ENCODE measurements at places on chromosomes 1 and 21. TPM values are rescaled to one million over a fixed set of nuclear protein-coding genes. Genes with fewer than 3 reads are reported as not detected.

The RNF186 gene
- total RNA-seq = not detected

The TMIGD3 gene
- total RNA-seq = not detected

The LORICRIN gene
- total RNA-seq = not detected

The TMEM82 gene
- not detected for total RNA-seq

The NHLH2 gene
- total RNA-seq = not detected

The DVL1 gene
- 119 TPM for total RNA-seq

GRCh38 chr1:206766251-206766856 is 4.2 kb upstream of the IL19 start:
- H3K27me3 ChIP-seq = no peaks in the 10 kb centered on the region
- H3K36me3 ChIP-seq = no peaks in the 10 kb centered on the region
- H3K4me3 ChIP-seq = no peak overlapping the region

GRCh38 chr1:2606881-2607621 is 20.5 kb downstream of the PRXL2B start:
- H3K36me3 ChIP-seq = no peaks in the 10 kb centered on the region
- H3K4me3 ChIP-seq = no peak overlapping the region
- no peak for DNase-seq
- no peak overlapping the region for H3K27ac ChIP-seq

DNA sequence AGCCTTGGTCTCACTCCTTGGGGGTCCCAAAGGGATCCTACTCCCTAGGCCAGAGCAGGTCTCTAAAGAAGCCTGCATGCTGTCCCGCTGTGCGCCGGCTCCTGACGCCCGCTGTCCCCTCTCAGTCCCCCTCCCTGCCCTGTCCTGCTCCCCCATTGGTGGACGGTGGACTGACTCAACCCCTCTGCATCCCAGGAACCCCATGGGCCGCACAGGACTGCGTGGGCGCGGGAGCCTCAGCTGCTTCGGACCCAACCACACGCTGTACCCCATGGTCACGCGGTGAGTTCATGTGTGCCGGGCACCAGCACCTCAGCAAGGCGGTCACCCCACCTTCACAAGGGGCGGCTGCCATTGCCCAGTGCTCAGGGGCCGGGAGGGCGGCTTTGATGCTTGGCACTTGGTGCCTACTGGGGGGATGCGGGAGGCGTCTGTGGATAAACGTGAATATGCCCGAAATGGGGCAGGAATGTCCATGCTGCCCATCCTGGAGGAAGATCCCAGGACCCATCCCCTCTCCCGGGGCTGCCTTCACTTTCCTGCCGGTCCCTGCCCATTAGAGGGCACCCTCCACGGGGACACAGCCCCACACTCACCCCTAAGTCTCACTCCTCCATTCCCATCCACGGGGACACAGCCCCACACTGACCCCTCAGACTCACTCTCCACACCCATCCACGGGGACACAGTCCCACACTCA is 20.2 kb upstream of the LRRC3 start:
- no peaks in the 10 kb centered on the region for H3K36me3 ChIP-seq
- H3K4me3 ChIP-seq = no peak overlapping the region
- peaks cover 3% of the 10 kb centered on the region for H3K27me3 ChIP-seq
- H3K4me1 ChIP-seq = no peaks in the 10 kb centered on the region
- no peak for DNase-seq

- DNase-seq = no peak
- H3K36me3 ChIP-seq = no peaks in the 10 kb centered on the region
- no peak overlapping the region for H3K27ac ChIP-seq
- H3K4me3 ChIP-seq = no peak overlapping the region
- H3K27me3 ChIP-seq = no peaks in the 10 kb centered on the region
Observed at GRCh38 chr21:32719085-32719484, 8.7 kb downstream of the SYNJ1 start.

DNA sequence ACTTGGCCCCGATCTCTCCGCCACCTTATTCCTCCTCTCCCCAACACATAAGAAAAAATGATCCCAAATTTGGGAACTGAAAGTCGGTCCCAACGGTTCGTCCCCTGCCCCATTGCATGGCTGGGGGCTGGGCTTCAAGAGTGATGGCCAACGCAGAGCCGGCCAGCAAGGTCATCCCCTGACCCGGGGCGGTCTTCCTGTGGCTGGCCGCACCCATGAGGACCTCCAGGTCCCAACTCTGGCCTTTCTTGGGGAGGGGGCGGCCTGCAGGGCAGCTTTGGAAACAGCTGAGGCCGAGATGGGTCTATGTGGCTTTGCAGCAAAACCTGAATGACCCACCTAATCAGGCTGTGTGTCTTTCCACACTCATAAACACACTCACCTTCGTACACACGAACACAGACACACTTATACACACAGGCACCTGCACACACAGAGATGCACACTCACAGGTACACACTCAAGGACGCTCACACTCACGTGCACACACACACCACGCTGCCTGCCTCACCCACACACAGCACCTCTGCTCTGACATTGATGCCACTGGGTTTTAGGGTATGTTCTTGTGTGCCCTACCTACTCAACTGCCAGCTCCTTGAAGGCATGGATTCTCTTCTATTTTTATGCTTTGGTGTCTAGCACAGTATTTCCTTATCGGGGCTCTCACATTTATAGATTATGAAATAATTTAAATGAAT is 562 bp downstream of the DYNLT5 start:
- peaks cover 14% of the 10 kb centered on the region for H3K4me1 ChIP-seq
- H3K36me3 ChIP-seq = no peaks in the 10 kb centered on the region
- DNase-seq = no peak
- no peak overlapping the region for H3K27ac ChIP-seq
- peak overlapping the region; percentile 76 for H3K4me3 ChIP-seq

- no peaks in the 10 kb centered on the region for H3K27me3 ChIP-seq
- peaks cover 13% of the 10 kb centered on the region for H3K4me1 ChIP-seq
- H3K27ac ChIP-seq = peak within 1 kb of the TSS; percentile 77
- H3K4me3 ChIP-seq = peak within 1 kb of the TSS; percentile 100
Observed at GRCh38 chr1:201468844-201469644, at the start of gene PHLDA3. TSS of gene PHLDA3 (minus strand) at chr1:201469188. CDS start at chr1:201468786, 402 bp downstream.

- H3K4me3 ChIP-seq = no peak overlapping the region
- no peaks in the 10 kb centered on the region for H3K36me3 ChIP-seq
- DNase-seq = no peak
- no peak overlapping the region for H3K27ac ChIP-seq
- peaks cover 7% of the 10 kb centered on the region for H3K4me1 ChIP-seq
Observed at GRCh38 chr1:204093781-204094180, 20.9 kb downstream of the SOX13 start.

DNA sequence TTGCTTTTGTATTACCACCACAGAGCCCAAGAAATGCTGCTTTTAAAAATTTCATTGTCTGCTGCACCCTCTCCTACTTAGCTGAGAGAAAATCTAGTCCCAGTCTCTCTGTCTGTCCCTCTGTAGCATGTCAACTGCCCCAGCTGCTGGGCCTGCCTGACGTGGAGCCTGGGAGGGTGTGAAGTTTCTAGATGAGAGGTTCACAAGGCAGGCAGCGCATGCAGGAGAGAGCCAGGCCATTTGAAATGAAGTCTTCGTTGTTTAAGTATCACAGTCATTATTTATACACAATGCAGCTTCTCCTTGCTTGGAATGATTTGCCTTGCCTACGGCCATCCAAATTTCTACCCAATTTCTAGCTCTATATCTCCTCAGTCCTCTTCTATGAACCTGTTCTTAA is 306.8 kb upstream of the PLXNA2 start:
- no peaks in the 10 kb centered on the region for H3K36me3 ChIP-seq
- H3K4me1 ChIP-seq = no peaks in the 10 kb centered on the region
- no peaks in the 10 kb centered on the region for H3K27me3 ChIP-seq
- H3K4me3 ChIP-seq = no peak overlapping the region
- H3K27ac ChIP-seq = no peak overlapping the region

DNA sequence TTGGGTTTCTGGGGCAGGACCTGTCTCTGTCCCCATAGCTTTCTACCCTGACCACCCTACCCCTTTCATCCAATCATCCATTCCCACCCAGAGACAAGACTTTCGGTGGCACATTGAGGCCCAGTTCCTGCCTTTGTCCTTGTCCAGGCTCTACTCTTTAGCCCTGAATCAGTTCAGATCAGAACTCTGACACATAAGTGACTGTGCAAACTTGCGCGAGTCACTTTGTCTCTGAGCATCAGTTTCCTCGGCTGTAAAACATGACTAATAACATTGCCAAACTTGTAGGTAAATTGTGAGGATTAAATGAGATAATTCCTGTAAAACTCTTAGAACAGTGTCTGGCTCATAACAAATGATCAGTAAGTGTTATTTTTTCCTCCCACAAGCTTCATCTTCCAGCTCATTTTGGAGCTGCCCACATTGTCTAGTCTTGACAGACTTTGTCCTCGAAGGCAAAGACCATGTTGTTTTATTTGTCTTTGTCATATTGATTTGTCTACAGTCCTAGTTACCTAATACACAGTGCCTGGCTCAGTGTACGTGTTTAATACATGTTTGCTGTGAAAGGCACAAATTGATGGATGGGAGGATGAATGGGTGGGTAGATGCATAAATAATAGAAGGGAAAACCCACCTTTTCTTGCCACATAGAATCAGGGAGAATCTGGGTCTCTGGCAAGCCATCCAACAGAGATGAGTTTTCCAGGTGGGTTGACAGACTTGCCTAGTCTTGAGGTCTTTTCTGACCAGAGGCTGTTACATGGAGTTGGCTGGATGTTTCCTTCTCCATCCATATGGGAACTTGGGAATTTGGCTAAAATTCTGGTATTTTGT is 262.9 kb downstream of the OMA1 start:
- no peaks in the 10 kb centered on the region for H3K36me3 ChIP-seq
- no peaks in the 10 kb centered on the region for H3K27me3 ChIP-seq
- H3K27ac ChIP-seq = no peak overlapping the region
- no peaks in the 10 kb centered on the region for H3K4me1 ChIP-seq

GRCh38 chr1:66945316-66945715 is 20.5 kb downstream of the MIER1 start:
- H3K4me1 ChIP-seq = peaks cover 35% of the 10 kb centered on the region
- peak overlapping the region; percentile 87 for H3K27ac ChIP-seq
- H3K4me3 ChIP-seq = no peak overlapping the region
- DNase-seq = peak; percentile 37
- H3K27me3 ChIP-seq = no peaks in the 10 kb centered on the region

DNA sequence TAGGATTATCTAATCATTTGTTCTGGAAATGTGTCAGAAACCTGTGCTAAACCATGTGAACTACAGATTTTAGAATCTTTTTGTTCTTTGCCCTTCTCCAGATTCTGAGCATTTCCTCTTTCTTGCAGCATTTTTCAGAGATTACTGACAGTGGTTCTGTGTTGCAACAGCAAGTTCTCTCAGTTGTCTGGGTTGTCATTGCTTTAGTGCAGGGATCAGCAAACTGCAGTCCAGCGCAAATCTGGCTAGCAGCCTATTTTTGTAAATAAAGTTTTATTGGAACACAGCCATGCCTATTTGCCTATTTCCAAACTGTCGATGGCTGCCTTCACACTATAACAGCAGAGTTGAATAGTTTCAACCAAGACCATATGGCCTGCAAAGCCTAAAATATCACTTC is 66.3 kb upstream of the LRRC8D start:
- H3K27me3 ChIP-seq = no peaks in the 10 kb centered on the region
- no peak overlapping the region for H3K4me3 ChIP-seq
- no peaks in the 10 kb centered on the region for H3K36me3 ChIP-seq

DNA sequence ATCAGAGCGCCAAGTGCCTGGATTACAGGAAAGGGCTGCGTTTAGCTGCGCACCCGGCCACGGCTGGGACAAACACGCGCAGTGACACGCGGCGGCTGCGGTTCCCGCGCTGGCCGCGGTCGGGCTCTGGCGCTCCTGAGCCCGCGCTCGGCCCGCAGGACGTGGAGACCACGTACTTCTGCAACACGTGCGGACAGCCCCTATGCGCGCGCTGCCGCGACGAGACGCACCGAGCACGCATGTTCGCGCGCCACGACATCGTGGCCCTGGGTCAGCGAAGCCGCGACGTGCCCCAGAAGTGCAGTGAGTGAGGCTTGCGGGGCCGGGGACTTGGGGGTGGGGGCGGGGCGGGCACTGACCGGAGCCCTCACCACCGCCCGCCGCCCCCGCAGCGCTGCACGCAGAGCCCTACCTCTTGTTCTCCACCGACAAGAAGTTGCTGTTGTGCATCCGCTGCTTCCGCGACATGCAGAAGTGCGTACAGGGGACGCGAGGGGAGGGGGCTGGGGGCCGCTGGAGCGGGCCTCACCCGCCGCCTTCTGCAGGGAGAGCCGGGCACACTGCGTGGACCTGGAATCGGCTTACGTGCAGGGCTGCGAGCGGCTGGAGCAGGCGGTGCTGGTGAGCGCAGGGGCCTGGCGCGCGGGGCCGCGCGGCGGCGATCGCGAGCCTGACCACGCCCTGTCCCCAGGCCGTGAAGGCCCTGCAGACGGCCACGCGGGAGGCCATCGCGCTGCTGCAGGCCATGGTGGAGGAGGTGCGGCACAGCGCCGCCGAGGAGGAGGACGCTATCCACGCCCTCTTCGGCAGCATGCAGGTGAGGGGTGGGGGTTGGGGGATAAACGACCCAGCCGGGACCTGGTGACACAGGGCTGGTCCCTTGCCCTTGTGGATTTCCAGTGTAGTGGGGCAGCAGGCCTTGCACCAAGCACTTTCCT is 3.1 kb downstream of the RNF207 start:
- no peak overlapping the region for H3K27ac ChIP-seq
- H3K36me3 ChIP-seq = no peaks in the 10 kb centered on the region
- peak; percentile 83 for DNase-seq
- no peaks in the 10 kb centered on the region for H3K27me3 ChIP-seq
- H3K4me3 ChIP-seq = peak overlapping the region; percentile 59

DNA sequence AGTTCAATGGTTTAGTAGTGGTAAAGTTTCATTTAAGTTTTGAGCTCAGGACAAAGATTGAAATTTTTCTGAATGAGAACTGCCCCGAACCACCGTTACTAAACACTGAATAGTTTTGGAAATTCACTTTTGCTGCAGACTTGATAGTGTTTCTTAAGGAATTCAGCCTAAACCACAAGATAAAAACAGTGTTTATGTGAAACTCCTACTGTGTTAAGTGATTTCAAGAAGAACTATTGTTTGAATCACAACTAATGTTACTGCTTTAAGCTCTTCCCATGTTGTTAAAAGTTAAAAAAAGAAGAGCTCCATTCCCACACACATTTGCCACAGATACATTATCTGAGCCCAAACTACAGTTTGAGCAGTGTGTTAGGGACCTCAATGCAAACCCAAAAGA is 159.2 kb downstream of the DYRK1A start:
- H3K27ac ChIP-seq = no peak overlapping the region
- no peak overlapping the region for H3K4me3 ChIP-seq
- no peaks in the 10 kb centered on the region for H3K36me3 ChIP-seq
- no peaks in the 10 kb centered on the region for H3K4me1 ChIP-seq

DNA sequence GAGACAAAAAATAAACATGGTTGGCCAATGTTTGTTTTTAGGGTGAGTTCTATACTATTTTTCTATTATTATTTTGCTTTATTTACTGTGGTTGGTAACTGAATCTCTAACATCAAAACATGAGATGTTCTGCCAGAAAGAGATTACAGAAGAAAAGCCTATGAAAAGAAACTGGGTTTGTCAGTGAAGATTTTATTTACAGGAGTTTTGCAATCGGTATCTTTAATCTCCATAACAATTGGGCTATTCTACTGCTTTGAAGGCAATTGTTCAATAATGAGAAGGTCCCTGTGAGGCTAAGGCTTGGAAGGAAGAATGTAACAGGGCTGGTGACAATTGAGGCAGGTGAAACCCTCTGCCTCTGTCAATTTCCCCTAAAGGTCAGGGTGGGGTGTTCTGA is 155.5 kb downstream of the CLIC6 start:
- peak overlapping the region; percentile 71 for H3K27ac ChIP-seq
- peaks cover 88% of the 10 kb centered on the region for H3K36me3 ChIP-seq
- no peak for DNase-seq
- peaks cover 14% of the 10 kb centered on the region for H3K4me1 ChIP-seq
- no peaks in the 10 kb centered on the region for H3K27me3 ChIP-seq

- no peak for DNase-seq
- H3K36me3 ChIP-seq = no peaks in the 10 kb centered on the region
- H3K4me1 ChIP-seq = no peaks in the 10 kb centered on the region
Observed at GRCh38 chr1:66876664-66877063, 48.0 kb downstream of the DNAI4 start.

All from GM23248 (cell line).